Caki2 (cell line): ENCODE measurements at places on chromosomes 1 and 21.

- DNase-seq: no peak
These were observed 8.4 kb downstream of the WDR64 start for GRCh38 chr1:241660424-241660972.

DNA sequence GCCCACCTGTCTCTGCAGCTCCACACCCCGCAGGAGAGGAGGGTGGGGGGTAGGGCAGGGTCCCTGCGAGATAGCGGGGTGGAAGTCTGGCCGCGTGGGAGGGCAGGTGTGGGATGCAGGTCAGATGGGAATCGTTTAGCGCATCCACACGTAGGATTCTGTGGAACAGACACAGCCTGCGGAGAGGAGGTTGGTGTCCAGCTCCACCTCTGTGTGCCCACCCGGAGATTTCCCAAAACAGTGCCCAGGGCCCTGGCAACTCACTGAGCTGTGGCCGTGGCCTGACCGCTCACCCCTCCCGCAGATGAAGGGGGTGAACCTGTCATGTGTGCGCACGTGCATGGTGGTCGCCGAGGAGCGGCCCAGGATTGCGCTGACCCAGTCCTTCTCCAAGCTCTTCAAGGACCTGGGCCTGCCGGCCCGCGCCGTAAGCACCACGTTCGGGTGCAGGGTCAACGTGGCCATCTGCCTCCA, 46.9 kb downstream of the S100B start:
- no peak for DNase-seq

- no peak for DNase-seq
These were observed 15.6 kb upstream of the CSF1 start for GRCh38 chr1:109894823-109895719.

- DNase-seq: no peak
These were observed 58.3 kb downstream of the CD46 start for GRCh38 chr1:207810173-207810572.
